ENCODE measurements at places on chromosomes 6 and 20.

DNA sequence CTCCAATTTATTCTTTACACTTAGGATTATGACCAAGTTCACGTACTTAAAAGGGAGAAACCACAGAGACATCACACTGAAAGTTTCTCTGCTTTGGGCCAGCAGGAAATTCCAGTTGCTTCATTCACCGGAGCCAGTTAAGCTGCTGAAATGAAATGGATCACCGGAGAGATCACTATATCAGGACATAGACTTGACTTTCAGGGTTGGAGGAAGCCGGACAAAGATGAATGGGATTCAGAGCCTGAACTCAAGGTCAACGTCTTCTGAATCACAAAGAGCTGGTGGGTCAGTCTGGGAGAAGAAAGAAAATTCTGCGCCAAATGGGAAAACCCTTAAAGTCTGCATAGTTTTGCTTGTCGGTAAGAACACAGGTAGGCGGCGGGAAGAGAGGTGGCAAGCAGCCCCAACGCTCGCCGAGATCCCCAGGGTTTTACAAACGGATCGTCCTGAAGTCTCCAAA is 81.9 kb upstream of the CCDC28A start:
- no peak for DNase-seq

DNA sequence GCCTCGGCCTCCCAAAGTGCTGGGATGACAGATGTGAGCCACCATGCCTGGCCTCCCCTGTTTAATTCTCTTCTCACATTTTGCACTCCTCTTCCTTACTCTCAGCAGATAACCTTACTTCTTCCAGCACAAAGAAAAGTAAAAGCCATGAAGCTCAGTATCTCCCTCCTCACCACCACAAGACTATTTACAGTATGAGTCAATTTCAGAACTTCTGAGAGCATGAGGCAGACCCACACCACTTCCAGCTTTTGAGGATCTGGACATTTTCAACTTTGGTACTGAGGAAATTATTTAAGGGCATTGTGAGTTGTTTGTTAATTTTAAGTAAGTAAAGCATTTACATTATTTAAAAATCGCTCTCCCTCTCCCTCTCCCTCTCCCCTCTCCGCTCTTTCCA is 8.0 kb upstream of the SNX3 start:
- DNase-seq = no peak

DNA sequence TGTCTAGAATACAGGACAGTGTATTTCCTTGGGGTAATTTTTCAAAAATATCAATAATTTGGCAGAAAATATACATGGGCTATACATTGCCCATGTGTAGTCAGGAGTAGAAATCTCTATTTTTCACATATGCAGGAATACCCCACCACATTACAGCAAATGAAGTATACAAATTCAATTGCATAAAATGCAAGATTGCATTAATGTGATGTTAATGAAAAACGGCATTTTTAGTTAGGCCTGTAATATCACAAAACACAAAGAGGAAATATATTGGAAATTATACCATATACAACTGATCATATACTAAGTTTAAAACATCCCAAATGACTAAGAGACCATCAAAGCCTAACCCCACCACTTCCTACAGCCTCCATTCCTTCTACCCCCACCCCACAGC is 154.9 kb downstream of the SYNE1 start:
- no peak for DNase-seq

GRCh38 chr6:3292431-3293197 is 33.9 kb downstream of the PSMG4 start:
- DNase-seq = no peak

DNA sequence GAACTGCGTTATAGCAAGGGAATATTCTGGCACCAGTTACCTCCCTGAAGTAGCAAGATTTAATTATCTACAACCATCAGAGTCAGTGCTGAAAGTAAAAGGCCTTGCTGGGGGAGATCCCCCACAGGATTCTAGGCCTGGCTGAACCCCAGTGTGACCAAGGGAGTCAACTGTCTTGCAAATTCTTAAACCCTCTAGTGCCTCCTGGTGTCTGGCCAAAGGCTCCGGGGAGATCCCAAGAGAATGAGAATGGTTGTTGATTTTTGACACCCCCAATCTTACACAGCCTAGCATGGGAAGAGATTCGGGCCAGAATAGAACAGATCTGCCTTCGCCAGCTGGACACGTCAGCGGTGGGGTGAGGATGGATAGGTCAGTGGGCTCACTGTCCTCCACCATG is 179.4 kb downstream of the ERMARD start:
- DNase-seq = no peak

DNA sequence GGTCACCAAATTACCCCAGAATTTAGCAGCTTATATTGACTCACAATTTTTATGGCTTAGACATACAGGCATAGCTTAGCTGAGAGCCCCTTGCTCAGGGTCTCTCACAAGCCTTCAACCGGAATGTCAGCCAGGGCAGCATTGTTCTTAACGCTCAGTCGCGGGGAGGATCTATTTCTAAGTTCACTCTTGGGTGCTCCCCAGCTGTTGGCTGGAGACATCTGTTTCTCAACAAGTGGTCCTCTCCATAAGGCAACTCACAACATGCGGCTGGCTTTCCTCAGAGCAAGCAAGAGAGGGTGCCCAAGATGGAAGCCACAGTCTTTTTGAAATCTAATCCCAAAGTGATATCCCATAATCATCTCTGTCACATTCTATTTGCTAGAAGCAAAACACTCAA is 46.6 kb downstream of the SLX4IP start:
- no peak for DNase-seq

DNA sequence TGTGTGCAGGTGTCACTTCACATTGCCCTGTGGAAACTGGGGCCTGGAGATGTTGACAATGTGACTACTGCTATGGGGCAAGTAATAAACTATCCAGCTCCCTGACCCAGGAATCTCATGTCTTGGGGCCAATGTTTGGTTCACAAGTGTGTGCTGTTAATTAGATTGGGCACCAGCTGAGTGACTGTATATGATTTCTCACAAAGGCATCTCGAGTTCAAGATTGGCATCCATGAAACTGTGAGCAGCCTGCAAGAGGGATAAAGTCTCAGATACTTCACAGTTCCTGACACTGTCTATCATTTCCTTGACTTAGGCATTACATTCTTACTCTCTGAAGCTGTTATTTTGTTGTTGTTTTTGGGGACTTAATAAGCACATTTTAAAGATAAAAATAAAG is 264.0 kb downstream of the PRKN start:
- DNase-seq = no peak

DNA sequence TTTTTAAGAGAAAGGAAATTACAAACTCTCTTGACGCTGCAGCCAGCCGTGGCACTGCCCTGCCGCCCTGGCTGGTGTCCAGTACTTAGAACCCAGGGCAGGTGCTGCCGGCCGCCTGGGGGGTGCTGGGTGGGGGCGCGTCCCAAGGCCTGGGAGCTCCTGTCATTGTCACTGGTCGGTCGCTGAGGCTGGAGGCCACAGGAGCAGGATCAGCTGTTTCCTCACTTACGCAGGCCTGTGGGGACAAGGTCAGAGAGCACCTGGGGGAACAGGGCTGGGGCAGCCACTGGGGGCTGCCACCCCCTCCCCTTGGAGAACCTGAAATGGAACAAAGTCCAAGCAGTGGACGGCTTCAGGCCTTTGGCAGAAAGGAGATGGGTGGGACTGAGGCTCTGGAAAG is 5.6 kb downstream of the BIRC7 start:
- DNase-seq = no peak

GRCh38 chr6:3813150-3813780 is 35.9 kb upstream of the FAM50B start:
- DNase-seq = no peak

- no peak for DNase-seq
These were observed 43.7 kb upstream of the SMIM28 start for GRCh38 chr6:138334000-138334399.

GRCh38 chr6:133502441-133503335 is 261.5 kb downstream of the EYA4 start:
- no peak for DNase-seq
